ENCODE measurements at places on chromosomes 6 and 20. TPM values are rescaled to one million over a fixed set of nuclear protein-coding genes. Genes with fewer than 3 reads are reported as not detected.

Gene HEY2
- 0.23 TPM for polyA plus RNA-seq

Gene RSPO3
- polyA plus RNA-seq, result not detected

Gene C20orf202
- 0.07 TPM for polyA plus RNA-seq

Gene COX7A2
- 83.8 TPM for polyA plus RNA-seq

Measured in B cell (primary cell).